ENCODE measurements at places on chromosomes 4 and X.

DNA sequence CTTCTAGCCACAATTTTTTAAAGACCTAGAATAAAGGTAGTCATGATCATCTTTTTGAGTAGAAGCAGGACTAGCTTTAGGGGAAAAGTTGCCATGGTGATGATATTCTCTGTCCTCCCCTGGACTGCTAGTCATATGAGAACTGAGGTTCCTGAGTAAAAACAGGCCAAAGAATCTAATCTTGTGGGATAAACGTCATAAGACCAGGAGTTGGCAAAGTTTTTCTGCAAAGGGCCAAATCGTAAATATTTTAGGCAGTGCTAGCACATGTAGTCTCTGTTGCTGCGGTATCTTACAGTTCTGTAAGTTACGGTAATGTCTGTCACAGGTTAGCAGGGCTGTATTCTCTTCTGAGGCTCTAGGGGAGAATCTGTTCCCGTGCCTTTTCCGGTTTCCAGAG lies 3.4 kb downstream of the PRPS2 start:
- DNase-seq: no peak

DNA sequence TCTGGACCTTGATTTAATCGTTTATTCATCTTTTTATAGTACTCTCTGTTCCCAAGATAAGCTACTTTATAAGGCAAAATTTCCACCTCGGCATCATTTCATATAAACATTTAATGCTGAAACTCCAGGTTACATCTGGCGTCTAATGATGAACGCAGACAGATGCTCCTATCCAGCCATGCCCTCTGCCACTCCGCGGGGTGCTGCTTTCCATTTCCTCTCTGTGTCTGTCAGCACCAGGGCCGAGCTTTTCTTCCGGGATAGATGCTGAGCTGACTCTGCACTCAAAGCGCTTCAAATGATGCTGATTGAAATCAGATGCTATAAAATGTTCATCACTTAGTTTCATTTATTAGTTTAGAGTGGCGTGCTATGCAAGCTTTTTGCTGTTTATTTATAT lies 80.5 kb upstream of the HELT start:
- no peak for DNase-seq

- DNase-seq: no peak
Observed at GRCh38 chr4:186772936-186773487, 49.4 kb upstream of the FAT1 start.

DNA sequence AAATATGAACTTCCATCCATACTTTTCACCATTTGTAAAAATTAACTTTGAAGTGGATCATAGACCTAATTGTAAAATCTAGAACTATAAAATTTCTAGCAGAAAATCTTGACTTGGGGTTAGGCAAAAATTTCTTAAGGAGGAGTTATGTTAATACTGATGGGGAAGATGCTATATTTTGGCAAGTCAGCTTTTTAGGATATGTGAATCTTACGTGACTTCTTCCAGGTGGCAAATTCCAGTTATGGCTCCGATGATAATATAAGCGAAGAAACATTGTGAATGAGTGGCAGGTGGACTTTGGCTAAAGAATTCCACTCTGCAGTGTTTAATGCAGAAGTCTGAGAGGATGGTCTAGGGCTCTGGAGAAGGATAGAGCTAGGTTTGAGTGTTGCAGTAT lies 1.5 kb downstream of the PRPS2 start:
- DNase-seq: no peak

DNA sequence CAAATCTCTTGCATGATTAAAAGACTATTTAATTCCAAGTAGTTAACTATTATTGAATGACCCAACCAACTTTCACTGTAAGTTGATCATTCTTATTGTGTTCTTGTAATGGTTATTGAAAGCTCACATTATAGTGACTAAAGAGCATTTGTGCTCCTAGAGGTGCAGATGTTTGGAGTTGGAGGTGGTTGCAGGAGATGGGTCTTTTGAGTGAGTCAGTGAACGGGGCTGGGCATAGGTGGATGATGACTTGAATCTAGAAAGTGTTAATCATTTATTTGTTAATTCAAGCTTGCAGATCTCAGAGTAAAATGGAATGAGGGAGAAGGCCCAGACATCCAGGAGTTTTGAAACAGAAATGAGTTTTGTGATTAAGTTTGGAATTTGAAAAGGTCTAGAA lies 13.7 kb downstream of the NWD2 start:
- DNase-seq: no peak

- no peak for DNase-seq
Observed at GRCh38 chrX:110051559-110051958, 48.6 kb downstream of the TMEM164 start.

- no peak for DNase-seq
Observed at GRCh38 chr4:176758731-176759130, 34.0 kb downstream of the VEGFC start.

DNA sequence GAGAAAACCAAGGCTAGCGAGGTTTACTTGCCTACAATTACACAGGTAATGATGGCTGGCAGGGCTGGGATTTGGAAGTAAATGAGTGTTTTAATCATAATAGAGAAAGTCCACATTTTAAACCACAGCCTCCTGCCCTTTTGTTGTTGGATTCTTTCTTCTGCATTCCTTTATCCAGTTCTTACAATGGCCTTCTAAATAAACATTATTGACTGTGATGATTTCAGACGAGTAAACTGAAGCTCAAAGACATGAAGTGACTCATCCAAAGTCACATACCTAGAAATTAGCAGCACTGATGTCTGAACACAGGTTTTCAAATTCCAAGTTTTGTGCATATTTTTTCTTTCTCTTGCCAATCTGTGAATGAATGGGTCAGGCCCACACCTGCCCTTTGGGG lies 51.2 kb upstream of the C1QTNF7 start:
- DNase-seq: no peak

DNA sequence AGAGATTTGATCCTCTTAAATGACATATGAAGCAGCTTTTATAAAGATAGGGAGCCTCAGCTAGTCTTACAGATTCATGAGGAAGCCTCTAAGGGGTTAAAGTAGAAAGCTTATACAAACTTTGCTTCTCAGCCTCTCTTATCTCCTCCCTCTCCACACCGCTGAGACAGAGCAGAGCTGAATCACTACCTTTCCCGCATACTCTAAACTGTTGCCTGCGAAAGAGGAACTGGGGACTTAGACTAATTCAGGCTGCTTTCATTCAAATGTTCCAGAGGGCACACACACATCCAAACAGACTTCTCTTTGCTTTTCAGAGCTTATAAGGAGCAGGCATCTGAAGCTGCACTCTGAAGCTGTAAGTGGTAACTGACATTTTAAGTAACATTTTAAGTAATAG lies at the start of gene SERTM2:
TSS of gene SERTM2 (plus strand) at position 169 of the 400 bp plus-strand sequence. CDS start 7,213 bp downstream, outside the sequence.
- no peak for DNase-seq

- DNase-seq: no peak
Observed at GRCh38 chrX:10579112-10580011, 41.0 kb downstream of the MID1 start.

GRCh38 chrX:44061968-44062614 lies 88.9 kb upstream of the NDP start:
- DNase-seq: no peak

DNA sequence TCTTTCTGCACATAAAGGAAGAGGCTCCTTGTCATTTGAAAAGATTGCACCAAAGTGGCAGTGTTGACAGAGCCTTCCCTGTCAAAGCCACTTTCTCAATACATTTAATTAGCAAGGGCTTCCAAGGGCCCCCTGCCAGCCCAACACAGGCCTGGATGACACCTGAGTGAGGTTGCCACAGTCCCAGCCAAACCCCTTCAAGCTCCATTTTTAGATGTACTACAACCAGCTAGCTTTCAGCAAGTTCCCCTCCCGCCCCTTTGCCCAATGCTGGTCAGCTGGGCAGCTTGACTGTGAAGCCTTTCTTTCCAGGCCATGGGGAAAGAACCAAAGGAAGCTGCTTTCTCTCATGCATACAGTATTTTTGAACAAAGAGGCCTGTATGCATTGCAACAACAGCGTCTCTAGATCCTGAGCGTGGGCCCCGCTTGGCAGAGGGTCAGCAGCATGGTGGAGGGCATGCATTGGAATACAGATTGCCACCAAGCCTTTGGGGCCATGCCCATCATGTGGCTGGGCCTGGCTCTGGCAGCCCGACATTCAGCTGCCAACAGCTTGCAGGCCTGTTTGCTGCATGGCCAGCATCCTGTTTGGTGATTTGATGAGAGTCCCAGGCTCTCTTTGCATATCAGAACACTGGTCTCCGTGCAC lies 261.1 kb upstream of the GATB start:
- no peak for DNase-seq

DNA sequence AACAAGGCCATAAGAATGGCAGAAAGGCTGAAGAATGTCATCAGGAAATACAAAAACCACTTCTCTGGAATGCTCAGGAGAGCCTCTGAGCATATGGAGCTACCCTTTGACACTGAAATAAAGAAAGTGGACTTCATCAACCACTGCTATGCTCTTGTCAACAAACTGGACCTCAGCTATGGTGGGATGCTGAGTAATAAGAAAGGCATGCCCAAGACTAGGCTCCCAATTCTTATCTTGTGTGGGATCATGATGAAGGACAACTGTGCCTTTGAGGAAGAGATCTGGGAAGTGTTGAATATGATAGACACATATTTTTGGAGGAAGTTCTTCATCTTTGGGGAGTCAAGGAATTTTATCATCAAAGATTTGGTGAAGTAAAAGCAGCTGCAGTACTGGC lies 86.9 kb upstream of the MAGEB16 start:
- DNase-seq: no peak

DNA sequence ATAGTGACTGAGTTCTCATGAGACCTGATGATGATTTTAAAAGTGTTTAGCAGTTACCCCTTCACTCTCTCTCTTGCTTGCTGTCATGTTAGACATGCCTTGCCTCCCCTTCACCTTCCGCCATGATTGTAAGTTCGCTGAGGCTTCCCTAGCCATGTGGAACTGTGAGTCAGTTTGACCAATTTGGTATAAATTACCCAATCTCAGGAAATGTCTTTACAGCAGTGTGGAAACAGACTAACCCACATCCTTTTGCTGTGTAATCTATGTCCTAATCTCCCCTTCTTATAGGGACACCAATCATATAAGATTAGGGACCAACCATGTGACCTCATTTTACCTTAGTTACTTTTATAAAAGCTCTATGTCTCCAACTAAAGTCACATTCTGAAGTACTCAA lies 677.8 kb downstream of the ADGRL3 start:
- DNase-seq: no peak

GRCh38 chr4:127469542-127469941 lies 163.2 kb upstream of the INTU start:
- no peak for DNase-seq

DNA sequence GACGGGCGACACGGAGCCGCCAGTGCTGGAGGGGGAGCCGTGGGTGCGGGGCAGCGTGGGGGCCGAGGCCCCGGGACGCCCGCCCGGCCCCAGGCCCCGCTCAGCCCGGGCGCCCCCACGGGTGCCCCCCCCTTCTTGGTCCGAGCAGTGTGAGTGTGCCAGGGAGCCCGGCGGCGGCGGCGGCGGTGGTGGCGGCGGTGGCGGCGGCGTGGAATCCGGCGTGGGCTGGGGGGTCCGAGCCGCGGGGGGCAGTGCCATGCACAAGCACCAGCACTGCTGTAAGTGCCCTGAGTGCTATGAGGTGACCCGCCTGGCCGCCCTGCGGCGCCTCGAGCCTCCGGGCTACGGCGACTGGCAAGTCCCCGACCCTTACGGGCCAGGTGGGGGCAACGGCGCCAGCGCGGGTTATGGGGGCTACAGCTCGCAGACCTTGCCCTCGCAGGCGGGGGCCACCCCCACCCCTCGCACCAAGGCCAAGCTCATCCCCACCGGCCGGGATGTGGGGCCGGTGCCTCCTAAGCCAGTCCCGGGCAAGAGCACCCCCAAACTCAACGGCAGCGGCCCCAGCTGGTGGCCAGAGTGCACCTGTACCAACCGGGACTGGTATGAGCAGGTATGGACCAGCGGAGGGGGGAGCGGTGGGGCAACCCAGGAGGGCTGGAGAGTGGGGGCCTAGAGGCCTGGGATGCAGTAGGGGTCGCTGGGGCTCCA lies 466 bp downstream of the DLG3 start:
- no peak for DNase-seq

- no peak for DNase-seq
Observed at GRCh38 chr4:96240041-96240440, 400.1 kb downstream of the PDHA2 start.

- DNase-seq: no peak
Observed at GRCh38 chr4:182555997-182556418, 312.8 kb downstream of the TENM3 start.

DNA sequence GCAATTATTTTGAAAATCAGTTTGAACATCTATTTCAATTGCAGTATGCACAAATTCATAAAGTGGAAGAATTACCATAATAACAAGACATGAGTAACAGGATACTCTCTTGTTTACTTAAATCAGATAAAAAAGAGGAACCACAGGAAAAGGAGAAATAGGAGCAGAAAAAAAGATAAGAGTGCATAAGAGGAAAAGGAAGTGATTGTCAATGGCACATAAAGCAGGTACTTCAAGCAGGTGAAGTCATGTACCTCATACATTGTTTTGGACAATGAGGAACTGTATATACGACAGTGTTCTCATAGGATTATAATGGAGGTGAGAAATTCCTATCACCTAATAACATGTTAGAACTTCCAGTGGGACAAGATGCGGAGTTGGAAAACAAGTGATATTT lies 334.5 kb upstream of the PCDH7 start:
- no peak for DNase-seq

DNA sequence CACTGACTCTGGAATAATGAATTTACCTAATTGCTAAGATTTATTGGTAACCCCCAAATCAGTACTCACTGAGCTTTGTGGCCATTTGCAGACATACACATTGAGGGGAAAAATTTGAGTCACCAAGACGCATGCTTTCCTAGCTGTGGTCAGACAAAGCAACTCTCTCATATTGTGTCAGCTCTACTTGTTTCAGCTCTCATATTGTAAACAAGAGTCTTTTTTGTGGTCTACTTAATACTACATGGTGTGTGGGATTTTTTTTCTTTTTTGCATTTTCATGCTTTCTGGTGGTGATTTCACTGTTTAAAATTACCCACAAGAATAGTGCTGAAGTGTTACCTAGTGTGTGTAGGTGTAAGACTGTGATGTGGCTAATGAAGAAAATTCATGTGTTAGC lies 428.2 kb upstream of the GALNT7 start:
- no peak for DNase-seq

DNA sequence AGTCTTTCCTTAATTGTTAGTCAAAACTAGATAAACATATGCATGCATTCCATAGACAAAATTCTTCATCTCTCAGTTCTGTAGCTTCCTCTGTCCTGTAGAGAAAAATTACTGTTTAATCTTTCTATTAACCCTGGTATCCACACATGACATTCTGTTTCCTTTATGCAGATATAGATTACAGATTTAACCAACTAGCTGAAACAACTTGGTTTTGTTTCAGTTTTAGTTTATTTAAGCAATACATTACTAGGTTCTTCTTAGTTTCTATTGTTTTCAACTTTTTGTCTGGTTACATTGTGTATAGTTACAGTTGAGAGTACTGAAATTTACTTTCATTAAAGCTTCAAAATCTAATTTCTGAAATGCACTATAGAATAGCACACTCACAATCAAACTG lies 933.9 kb upstream of the EPHA5 start:
- DNase-seq: no peak

GRCh38 chr4:179415037-179415846 lies 1973.0 kb upstream of the AGA start:
- no peak for DNase-seq

Measured in central memory CD8-positive, alpha-beta T cell (primary cell).